ENCODE measurements at places on chromosomes 6 and 20.

GRCh38 chr6:28658475-28659249, 133.0 kb downstream of the GPX5 start:
- DNase-seq, result no peak

DNA sequence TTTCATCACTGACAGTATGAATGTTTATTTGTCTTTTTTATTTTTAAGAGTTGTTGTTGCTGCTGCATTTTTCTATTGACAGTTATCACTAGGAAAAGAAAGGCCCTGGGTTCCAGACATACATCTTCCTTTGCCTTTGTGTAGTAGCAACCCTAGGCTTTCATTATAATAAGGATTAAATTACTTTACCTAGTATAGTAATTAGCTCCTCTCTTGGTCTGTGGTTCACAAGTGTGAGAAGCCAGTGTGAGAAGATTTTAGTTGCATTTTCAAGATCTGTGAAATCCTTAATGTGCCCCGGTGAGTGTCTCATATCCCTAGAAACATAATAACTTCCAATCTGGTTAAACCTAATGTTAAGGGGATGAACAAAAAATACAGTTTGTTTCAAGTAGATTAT, 799.3 kb upstream of the MAP3K7 start:
- no peak for DNase-seq

GRCh38 chr6:104591573-104592334, 268.0 kb downstream of the HACE1 start:
- no peak for DNase-seq

GRCh38 chr6:73421534-73421933, 26.9 kb downstream of the DDX43 start:
- DNase-seq, result no peak

DNA sequence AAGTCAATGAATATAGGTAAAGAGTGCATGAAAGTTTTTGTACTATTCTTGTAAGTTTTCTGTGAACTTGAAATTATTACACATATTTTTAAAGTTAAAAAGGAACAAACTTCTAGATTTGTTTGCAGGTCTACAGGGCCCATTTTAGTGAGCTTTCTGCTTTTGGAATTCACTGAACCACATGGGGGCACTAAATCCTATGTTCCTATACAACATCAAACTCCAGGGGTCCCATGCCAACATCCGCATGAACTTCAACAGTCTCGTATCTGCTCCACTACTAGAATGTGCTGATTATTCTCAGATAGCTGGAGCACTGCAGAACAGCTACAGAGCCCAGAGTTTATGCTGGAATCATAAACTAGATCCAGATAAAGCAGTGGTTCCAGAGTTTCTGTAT, 347.9 kb upstream of the SPTLC3 start:
- no peak for DNase-seq

GRCh38 chr6:25973923-25974555, 11.4 kb downstream of the TRIM38 start:
- DNase-seq, result no peak

DNA sequence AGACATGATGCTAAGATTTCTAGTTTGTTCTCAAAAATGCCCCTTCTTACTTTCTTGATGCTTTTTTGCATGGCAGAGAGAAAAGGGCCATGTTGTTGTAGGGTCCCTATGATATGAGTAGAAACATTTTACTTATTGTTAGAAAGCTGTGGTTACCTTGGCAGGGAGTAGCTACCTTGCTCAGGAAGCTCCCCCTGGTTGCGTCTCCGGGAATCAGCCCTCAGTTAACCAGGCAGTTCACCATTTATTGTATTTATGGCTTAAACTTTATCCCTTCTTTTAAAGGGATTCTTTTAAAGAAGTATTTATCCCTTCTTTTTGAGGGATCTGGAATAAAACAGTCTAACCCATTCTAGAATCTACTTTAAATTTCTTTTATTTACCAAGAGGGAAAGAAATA, 113.9 kb upstream of the PROKR2 start:
- DNase-seq, result no peak

DNA sequence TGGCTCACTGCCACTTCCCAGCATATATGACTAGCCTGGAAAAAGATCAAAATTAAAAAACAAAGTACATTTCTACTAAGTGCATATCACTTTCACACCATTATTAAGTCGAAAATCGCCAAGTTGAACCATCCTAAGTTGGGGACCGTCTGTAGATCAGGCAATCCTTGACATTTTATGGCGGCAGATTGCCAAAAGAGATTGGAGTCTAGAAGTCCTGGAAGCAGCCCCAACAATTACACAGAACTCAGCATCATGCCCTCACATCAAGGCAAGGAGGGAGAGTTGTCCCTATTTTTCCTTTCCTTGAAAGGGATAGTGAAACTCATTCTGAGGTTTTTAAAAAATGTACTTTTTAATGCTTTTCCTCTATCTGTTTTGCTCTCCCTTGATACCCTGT, 30.7 kb downstream of the SLC22A3 start:
- no peak for DNase-seq

GRCh38 chr20:58023346-58023745, 205.1 kb downstream of the ANKRD60 start:
- no peak for DNase-seq

DNA sequence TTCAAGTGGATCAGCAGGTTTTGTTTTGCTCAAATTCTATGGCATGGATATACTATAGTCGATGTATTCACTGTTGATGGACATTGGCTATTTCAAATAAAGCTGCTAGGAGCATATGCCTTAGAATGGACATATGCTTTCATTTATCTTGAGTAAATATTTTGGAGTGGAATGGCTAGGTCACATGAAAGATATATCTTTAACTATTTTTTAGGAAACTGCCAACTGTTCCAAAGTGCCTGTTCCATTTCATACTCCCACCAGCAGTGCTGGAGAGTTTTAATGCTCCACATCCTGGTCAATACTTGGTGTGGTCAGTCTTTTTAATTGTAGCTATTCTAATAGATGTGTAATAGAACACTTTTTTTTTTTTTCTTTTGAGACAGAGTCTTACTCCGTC, 81.1 kb upstream of the PIM1 start:
- no peak for DNase-seq

Measured in CD8-positive, alpha-beta memory T cell (primary cell).